ENCODE measurements at places on chromosomes 5 and 9.

GRCh38 chr9:5575000-5575399 lies 53.9 kb upstream of the RIC1 start:
- DNase-seq = no peak

- no peak for DNase-seq
These were observed 49.0 kb upstream of the TNPO1 start for GRCh38 chr5:72767289-72768010.

- DNase-seq = no peak
These were observed 869.0 kb downstream of the TLE4 start for GRCh38 chr9:80440724-80441123.

- peak; percentile 1 for DNase-seq
These were observed 408.9 kb upstream of the SMARCA2 start for GRCh38 chr9:1606253-1606652.

DNA sequence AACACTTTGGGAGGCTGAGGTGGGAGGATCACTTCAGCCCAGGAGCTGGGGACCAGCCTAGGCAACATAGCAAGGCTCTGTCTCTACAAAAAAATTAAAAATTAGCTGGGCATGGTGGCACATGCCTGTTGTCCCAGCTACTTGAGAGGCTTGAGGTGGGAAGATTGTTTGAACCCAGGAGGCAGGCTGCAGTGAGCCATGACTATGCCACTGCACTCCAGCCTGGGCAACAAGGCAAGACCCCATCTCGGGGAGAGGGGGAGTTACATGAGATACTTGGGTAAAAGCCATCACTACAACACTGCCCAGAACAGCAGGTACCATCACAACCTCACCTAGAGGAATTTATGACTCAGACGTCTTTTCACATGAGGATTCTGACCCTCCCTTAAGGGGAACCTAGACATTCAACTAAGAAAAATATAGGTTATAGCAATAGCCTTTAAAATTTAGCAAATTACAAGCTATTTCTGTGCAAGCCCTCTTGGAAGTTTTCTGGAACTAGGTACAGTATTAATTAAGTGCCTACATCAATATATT lies 143.5 kb downstream of the NFIB start:
- no peak for DNase-seq

- DNase-seq = no peak
These were observed 5.3 kb upstream of the RXRA start for GRCh38 chr9:134320868-134321471.

GRCh38 chr5:100683881-100684280 lies 148.7 kb downstream of the FAM174A start:
- DNase-seq = no peak

All from suppressor macrophage treated with lipopolysaccharide for 4 hours (primary cell).